Activated T-helper 1 cell treated with anti-CD3 and anti-CD28 coated beads, Interleukin-2, amount 50 U/mL, for 16 hours (primary cell): ENCODE measurements at places on chromosomes 7 and 10.

DNA sequence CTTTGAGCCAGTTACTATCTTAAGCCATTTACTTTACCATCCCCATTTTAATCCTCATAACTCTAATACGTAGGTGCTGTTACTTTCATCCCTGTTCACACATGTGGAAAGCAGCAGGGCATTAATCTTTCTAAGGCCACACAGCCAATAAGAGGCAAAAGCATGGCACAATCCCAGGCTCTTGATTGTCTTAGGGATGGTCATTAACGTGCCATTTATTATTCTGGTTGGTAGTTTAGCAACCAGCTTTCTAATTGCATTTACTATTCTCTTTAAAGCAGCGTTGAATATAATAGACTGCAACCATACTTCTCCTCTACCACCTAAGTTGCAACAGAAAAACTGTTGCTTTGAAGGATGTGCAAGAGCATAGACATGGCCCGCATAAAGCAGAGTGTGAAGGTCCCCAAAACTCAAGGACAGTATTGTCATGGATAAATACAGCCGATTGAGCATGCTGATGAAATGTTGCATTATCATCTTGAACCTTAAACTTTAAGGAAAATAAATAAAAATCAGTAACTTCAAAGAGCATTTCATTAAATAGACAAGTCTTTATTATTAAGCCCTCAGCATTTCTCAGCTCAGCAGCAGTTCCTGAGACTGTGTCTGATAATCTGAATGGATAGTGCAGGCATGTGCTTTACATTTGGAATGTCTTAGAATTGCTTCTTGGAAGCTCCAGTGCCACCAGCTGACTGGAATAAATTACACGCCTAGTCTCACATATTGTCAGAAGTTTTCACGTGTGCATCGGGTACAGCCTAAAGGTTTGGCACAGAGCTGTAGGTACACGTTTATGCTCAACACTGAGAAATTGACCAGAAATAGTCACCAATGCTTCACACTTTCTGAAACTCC is 467.1 kb downstream of the SDK1 start:
- no peak for DNase-seq

DNA sequence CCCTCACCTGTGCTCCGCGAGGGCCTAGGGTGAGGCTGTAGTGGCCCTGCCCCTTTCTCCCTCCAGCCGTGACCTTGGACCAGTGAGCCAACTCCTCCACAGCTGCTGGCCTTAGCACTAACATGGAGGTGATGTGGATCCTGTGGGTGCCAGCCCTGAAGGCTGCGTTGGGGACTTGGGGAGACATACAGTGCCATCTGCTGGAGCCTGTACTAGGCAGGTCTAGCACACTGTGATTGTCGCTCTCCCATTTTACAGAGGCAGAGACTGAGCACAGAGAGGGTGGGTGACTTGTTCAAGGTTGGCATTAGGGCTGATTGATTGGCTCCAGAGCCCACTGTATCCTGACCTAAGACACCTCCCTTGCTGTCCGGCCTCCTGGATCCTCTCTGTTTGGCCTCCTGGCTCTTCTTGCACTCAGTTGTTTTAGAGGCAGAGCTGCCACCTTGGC is 37.6 kb downstream of the PRF1 start:
- no peak for DNase-seq

DNA sequence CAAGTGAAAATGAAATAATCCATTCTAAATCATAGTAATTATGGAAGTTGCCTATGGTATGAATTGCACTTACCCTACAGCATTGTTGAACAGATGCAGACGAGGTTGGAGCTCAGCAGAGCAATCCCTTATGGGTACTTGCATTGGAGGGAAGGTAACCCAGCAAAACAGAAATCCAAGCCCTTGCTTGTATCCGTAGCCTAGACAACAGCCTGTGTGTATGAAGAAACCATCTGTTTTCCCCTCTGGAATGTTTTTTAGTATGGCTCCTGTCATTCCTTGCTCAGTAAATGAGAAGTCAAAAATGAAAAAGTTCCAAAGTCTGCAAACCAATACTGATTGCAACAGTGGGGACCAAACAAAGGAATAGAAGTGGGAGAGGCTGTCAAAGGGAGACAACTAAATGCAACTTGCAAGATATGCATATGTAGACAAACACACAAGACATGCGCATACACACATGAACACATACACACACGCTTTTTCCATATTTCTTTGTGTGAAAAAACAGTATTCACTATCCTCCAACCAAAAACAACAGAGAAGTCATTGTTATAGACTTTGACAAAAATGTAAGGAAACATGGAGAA is 260.8 kb downstream of the DYNC1I1 start:
- no peak for DNase-seq

DNA sequence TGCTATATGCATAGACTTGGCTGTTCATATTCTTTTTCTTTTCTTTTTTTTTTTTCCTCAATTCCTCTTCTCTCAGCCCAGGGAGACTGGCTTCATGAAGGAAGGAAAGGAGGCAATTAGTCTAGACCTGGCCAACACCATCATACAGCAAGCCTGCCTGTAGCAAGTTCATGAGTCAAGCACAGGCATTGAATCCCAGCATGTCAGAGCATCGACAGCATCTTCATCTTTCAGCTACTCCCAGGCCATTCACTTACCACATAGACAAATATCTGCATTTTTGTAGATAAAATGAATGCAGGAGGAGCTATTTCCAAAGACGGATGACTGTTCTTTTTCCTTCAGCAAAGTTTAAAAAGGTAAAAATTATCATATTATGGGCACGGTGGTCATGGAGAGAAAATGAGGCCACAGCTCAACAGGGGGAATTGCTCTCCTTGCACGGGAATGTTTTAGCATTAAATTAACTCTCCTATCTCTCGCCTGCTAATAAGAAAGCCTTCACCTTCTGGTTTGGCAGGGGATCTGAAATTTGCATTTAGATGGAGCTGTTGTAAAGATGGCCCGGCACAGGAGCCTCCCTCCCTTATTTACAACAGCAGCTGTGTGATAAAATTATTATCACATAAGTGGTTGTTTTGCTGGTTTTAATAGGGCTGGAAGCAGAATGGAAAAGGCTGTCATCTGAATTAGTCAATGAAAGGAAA is 626.5 kb upstream of the AUTS2 start:
- DNase-seq: no peak

GRCh38 chr7:134720091-134720935 is 59.1 kb upstream of the CALD1 start:
- no peak for DNase-seq

GRCh38 chr7:29884399-29885272 is 78.3 kb downstream of the WIPF3 start:
- no peak for DNase-seq

DNA sequence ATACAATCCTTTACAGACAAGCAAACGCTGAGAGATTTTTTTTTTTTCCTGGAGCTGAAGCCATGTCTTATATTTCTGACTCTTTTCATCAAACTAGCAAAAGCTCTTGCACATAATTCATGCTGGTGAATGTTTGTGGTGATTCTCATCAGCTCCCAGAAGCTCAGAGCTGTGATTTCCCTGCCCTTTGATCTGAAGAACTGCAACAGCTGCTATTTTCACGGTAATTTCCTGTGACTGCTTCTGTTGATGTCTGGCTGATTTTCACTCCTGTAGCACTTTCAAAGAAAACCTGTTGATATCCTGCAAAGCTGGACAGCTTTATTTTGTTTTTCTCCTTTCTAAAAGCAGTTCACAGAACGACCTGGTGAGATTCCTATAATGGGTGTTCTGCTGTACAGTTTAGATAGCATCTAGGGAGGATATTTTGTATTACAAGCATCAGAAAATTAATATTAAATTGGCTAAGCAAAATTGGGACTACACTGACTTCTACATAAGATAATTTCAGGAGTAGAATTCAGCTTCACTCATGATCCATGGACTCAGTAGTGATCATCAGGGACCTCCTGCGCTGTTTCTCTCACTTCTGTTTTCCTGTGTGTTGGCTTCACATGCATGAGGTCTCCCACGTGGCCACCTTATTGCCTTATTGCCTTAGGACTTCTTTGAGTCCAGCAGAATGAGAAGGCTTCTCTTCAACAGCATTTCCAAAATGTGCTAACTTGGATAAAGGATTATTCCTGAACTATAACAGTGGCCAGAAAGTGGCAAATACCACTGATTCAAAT is 1111.6 kb upstream of the SORCS1 start:
- no peak for DNase-seq

DNA sequence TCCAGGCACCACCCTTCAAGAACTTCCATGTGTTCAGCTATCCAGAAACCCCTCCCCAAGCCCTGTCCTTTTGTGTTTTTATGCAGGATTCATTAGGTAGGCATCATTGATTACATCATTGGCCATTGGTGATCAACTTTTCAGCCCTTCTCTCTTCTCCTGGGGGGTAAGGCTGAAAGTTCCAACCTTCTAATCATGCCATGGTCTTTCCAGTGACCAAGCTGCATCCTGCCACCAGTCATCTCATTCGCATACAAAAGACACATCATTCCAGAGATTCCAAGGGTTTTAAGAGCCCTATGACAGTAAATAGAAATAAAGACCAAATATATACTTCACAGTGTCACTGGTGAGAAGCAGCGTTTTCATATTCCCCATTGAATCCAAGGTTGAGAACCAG is 48.2 kb downstream of the DNAJC12 start:
- no peak for DNase-seq

DNA sequence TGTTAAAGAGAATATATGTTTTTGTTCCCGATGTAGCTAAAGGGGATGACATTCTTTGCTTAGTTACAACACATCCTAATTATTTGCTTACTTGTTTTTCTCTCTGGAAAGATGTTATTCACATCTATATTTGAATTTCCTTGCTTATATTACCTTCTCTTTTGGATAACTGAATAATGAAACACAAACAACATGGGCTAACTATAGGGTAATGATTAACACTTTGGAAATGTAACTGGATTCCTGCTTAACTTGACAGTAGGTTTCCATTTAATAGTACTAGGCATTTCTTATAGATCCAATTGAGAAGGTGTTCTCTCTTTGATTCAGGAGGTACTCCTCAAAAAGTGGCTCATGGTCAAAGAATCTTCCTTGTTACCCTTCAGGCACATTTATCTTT is 141.1 kb downstream of the CCSER2 start:
- no peak for DNase-seq

DNA sequence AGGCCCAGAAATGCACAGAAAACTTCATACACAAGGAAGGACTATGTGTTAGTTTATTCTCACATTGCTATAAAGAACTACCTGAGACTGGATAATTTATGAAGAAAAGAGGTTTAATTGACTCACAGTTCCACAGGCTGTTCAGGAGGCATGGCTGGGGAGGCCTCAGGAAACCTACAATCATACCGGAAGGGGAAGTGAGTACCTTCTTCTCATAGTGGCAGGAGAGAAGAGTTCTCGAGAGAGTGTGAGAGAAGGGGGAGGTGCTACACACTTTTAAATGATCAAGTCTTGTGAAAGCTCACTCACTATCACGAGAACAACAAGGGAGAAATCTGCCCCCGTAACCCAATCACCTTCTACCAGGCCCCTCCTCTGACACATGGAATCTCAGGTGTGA is 16.8 kb upstream of the RAMP3 start:
- DNase-seq: no peak

DNA sequence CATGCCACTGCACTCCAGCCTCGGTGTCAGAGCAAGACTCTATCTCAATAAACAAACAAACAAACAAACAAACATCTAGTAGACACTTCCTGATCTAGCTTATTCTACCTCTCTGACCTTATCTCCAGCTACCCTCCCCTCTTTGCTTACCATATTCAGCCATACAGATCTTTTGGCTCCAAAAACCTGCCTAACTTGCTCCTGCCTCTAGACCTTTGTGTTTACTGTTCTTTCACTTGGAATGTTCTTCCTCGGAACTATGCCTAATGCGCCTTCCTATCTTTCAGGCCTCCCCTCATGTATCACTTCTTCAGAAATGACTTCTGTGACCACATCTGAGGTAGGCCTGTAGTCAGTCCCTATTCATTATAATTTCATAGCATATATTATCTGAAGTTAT is 20.3 kb upstream of the WNT8B start:
- no peak for DNase-seq

DNA sequence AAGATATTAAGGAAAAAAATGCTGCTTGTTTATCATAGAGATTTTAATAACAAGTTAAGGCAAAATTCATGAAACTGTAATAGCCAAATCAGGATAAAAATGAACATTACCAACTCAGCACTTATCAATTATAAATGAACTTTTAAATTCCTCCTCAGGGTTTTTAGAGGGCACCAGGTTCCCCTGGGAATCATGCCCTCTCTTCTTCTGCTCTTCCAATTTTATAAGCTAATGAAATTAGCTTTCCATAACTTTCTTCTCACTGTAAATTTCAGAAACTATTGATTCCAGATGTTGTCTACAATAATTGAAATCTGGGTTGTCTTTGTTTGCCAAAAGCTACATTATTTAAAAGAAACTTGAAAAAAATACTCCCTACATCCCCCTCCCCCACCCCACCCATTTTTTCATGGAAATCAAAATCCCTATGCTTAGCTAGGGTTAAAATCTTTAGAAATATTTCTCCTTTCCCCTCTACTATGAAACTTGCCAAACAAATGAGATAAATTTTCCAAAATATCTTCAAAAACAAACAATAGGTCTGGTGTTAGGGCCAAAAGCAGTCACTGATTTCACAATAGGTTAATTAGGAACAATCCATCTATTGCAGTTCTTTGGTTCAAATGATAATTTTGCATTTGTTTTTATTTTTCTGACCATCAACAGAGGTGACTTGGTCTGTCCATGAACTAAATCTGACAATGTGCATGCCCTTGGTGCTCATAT is 187.7 kb downstream of the DOCK4 start:
- no peak for DNase-seq

GRCh38 chr10:63596924-63597323 is 75.7 kb downstream of the REEP3 start:
- DNase-seq: no peak

- no peak for DNase-seq
Measured at GRCh38 chr10:43042503-43043341, 34.1 kb upstream of the RET start.

GRCh38 chr7:84454174-84454959 is 259.8 kb upstream of the SEMA3A start:
- no peak for DNase-seq

- no peak for DNase-seq
Measured at GRCh38 chr7:20365486-20365885, 34.8 kb downstream of the ITGB8 start.

DNA sequence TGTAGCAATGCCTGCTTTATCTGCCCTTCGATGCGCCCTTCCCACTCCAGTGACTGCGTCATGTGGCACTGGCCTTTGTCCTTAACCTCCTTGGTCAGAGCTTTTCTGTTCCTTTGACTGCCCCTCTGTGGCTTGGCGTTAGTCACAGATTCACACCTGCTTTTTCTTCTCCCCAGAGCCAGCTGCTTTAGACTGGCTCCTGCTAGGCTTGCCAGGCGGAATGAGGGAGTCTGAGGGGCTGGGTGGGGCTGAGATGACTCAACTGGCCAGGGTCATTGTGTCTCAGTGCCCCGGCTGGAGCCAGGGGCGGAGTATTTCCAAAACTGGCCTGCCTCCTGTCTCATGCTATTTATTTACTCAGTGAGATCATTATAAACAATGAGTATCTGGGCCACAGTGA is 194.1 kb downstream of the EMX2 start:
- no peak for DNase-seq

DNA sequence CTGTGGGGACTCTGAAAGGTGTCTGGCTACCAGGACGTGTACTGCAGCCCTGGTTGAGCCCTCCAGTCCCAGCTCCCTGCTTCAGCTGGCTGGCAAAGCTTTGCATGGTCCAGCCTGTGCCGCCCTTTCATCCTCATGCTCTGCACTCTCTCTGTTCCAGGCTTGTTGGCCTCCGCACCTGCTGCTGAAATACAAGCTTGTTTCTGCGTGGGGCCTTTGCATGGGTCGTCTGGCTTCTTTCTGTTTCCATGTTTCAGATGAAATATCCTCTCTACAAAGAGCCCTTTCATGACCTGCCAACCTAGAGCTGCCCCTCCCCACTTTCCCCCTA is 45.9 kb downstream of the TSPAN15 start:
- no peak for DNase-seq

- DNase-seq: no peak
Measured at GRCh38 chr7:93414574-93414973, 159.9 kb downstream of the CALCR start.
